ENCODE measurements at places on chromosomes 6 and 20.

DNA sequence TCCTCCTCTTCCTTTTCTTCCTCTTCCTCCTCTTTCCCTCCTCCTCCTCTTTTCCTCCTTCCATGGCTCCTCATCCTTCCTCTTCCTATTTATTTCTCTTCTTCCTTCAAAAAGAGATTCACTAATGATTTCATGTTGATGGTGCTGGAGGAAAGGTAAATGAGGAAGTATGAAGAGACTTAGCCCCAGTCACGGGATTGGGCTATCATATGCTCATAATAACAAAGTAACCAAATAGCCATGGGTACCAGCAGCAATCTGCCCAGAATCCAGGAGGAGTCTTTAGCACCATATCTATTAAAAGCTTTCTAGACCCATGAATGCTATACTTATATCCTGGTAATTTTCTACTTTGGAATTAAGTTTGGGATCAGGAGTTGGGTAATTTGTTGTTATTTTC lies 910.9 kb upstream of the MAP3K7 start:
- no peak for DNase-seq

- DNase-seq: no peak
Measured at GRCh38 chr20:45044601-45045000, 56.3 kb downstream of the KCNS1 start.

GRCh38 chr20:41432746-41433145 lies 66.1 kb upstream of the EMILIN3 start:
- DNase-seq: no peak

- DNase-seq: no peak
Measured at GRCh38 chr20:16674243-16674642, 55.6 kb upstream of the SNRPB2 start.

- peak; percentile 72 for DNase-seq
Measured at GRCh38 chr20:4740774-4741431, 19.2 kb downstream of the PRND start.

- DNase-seq: no peak
Measured at GRCh38 chr6:136066005-136066404, 184.1 kb downstream of the MTFR2 start.

DNA sequence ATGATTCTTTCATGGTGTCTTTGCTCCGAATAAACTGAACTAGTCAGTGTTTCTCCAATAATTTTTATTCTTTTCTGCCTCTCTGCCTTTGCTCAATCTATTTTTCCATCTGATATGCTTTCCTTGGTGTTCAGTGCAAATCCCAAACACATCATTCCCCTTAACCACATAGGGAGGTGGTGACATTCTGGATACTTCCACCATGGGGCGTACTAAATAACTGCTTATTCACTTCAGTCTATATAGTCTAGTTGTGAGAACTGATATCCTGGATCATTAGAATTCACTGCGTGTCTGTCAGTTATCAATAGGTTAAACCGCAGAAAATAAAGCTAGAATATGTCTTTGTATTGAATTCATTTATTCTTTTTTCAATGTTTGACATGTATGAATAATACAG lies 83.1 kb downstream of the KCNQ5 start:
- no peak for DNase-seq

GRCh38 chr6:113893451-113893850 lies 36.3 kb downstream of the MARCKS start:
- DNase-seq: no peak

DNA sequence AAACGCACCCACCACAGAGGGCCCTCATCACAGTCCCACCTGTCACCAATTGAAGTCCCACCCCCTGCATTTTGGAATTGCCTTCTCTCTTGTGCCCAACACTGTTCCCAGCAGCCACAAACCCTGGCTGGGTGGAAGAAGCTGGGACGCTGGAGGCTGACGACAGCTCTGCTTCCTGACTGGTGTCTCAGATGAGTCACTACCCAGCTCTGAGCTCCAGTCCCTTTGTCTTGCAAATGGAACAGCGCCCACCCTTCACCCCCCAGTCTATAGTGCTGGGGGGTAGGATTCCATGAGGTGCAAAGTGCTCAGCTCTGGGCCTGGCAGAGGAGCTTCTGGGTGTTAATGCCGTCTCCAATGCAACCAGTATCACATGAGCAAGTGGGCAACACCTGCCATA lies 85.3 kb downstream of the DLGAP4 start:
- DNase-seq: no peak

DNA sequence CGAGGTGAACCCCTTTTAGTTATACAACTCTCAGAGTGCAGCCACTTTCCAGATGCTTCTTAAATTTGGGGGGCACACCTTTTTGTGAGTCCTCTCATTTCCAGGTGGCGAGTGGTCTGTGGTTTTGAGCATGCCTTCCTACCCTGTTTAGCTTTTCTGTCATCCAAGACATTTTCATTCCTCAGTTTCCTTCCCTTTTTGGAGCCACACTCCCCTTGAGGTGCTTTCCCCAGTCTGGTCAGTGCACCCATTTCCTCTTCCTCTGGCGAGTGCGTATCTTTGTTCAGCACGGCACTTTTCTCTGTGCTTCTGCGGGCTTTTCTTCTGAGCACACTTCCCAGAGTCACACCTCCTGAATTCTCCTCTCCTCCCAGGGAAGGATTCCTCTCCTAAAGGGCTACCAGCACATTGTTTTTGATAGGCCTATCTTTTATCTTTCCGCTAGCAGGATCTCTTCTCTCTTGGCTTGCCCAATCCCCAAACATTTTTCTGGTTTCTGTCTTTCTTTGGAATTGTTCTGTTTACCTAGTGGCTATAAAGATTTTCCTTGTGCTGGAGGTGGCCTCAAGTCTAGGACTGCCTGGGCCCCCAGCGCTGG lies 1.4 kb downstream of the PHF20 start:
- no peak for DNase-seq

DNA sequence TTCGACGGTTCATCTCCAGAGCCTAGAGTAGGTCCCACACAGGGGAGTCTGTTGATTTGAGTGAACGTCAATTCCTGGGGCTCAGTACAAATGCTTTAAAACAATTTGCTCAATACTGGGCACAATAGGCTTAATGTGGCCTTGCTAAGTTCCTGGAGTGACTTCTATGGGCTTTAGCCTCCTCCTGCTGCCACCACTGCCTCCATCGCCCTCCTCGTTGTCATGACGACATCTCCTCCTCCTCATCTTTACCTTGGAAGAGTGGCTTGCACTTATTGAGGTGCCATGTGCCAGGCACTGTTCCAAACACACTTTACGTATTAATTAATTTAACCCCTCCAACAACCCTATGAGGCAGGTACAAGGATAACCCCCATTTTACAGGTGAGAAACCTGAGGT lies 11.8 kb upstream of the ZMYND8 start:
- DNase-seq: no peak

- DNase-seq: no peak
Measured at GRCh38 chr6:93325761-93326160, 93.6 kb downstream of the EPHA7 start.

DNA sequence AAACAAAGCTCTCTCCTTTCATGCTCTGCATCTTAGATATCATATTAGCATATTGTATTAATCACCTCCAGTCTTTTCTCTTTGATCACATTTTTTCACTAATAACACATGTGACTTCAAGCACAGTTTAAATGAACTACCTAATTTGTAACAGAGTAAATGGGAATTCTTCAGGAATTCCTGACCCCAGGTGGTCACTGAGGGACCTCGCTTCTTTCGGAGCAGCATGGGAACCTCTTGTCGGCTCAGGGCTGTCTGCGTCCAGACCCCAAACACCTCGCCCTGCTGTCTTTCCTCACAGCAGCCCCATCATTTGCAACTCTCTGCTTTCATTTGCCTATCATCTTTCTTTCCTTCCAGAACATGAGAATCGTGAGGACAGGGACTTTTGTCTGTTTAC lies 103.5 kb downstream of the DACT2 start:
- no peak for DNase-seq

DNA sequence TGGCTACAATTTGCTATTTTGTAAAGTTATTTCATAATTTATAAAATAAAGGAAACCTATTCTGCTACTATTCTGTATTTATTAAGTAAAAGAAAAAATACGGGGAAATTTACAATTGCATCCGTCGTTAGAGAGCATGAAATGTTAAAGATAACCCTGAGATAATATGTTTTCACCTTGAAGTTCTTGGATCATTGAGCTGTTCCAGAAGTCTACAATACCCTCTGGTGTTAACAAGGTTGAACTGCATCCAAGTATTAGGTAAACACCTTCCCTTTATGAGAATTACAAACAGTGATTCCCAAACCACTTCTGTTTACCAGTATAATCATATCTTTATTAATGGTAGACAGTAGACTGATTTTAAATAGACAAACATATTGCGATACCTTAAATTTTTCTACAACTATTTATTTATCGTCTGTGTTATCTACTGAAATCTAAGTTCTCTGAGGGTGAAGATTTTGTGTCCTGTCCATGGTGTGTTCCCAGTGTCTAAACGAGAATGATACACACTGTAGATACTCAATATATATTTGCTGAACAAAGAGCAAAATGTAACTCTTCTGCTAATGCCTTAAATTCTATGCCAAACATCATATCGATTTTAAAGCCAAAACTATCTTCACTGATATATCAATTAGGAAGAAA lies 28.2 kb downstream of the TBC1D32 start:
- no peak for DNase-seq

DNA sequence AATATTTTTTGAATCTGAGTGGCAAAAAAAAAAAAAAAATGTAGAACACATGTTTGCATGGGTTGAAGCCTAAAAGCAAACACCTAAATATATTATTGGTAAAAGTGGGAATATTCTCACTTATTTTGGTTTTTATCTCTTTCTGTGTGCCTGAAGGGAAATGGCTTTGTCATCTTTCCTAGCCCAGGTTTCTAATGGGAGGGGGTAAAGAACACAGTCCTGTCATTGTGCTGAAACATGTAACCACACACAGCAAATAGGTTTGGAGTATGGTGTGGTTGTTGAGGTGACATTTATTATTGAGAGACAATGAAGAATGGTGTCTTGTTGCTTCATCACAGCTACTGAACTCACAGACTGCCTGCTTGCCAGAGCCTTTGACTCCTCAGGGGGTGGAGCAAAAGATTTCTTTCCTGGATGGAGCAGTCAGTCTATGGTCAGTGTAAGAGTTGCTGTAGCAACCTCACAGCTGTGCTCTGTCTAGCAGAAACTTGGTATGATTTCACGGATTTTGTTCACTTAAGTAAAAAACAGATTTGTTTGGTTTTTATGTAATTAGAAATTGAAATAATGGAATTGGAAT lies 70.2 kb downstream of the CEP57L1 start:
- DNase-seq: no peak

DNA sequence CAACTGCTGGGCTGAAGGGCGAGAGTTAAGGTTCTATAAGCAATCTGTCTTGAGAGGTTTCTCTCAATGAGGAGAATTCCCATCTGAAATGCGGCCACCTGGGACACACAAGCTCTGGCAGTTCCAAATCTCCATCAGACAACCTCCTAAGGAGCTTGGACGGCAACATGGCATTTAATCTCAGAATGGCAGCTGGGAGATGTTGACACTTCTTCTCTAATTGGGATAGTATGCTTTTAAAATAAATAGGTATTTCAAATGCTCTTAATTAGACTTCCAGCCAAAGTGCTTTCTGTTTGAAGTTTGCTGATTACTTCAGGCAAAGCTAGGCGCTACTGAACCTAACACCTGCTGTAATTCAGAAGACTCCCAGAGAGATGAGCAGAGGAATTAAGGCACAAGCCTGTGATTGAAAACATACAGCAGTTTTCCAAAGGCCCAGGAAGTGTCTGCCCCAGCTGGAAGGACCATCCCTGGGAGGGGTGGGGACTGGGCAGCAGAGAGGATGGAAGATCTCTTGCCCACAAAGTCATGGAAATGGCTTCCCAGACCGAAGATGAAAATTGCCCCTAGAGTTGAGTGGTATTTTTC lies 59.1 kb upstream of the KCNK16 start:
- no peak for DNase-seq

- no peak for DNase-seq
Measured at GRCh38 chr6:156719720-156720563, 57.2 kb upstream of the ARID1B start.

DNA sequence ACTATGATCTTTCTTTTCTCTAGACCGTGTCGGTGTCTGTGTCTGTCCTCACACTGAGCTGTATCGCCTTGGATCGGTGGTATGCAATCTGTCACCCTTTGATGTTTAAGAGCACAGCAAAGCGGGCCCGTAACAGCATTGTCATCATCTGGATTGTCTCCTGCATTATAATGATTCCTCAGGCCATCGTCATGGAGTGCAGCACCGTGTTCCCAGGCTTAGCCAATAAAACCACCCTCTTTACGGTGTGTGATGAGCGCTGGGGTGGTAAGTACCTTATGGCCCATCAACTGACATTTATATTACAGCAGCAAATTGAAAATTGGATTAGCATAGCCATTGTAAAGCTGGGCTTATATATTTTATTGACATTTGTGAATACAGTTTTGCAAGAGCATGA lies 72.2 kb upstream of the GFRAL start:
- DNase-seq: no peak

- DNase-seq: no peak
Measured at GRCh38 chr6:166119116-166119911, 48.3 kb downstream of the TBXT start.

- DNase-seq: no peak
Measured at GRCh38 chr6:54920628-54921027, 74.1 kb downstream of the FAM83B start.

GRCh38 chr6:158764926-158765325 lies 54.2 kb downstream of the EZR start:
- no peak for DNase-seq

GRCh38 chr20:46199198-46199597 lies 81.1 kb downstream of the CD40 start:
- DNase-seq: no peak

DNA sequence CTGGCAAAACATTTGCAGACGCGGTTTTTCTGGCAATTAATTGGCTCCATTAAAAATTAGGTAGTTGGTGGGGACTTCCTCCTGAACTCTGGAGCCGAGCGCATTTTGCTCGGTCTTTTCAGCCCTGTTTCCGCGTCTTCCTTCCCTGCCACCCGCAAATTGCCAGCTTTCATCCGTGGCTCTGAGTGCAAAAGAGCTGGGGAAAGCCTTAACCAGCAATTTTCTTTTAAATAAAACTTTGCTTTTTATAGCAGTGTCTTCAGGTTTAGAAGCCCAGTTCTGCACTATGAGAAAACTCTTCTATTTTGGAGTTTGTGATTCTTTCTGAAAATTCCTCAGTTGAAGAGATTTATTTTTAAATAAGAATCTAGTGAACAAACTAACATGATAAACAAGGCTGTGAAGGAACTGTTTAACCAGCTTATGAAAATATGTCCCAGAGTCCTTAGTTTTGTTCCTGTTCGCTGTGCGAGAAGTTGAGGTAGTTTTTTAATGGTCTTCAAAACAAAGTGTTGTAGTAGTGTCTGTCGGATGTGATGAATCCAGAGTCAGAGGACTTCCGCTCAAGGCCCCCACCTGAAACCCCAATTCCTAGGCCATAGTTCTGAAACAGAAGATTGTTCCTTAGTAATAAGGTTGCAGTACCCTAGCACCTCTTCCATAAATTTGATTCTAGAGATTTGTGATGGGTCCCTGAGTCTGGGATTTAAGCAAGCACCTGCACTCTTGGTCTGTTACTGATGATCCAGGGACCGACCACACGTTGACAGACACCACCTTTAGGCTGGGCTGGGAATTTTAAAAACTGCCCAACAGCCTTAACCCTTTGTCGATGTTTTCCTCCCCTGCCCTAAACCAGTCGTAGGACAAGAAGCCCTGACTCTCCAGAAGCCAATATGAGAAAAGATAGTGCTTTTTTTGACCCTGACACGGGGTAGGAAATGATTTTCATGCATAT lies 950 bp downstream of the KCTD20 start:
- no peak for DNase-seq

GRCh38 chr20:25083773-25084625 lies 2.1 kb upstream of the VSX1 start:
- no peak for DNase-seq

Data from CMK (cell line).